ENCODE measurements at places on chromosomes 2 and 18.

DNA sequence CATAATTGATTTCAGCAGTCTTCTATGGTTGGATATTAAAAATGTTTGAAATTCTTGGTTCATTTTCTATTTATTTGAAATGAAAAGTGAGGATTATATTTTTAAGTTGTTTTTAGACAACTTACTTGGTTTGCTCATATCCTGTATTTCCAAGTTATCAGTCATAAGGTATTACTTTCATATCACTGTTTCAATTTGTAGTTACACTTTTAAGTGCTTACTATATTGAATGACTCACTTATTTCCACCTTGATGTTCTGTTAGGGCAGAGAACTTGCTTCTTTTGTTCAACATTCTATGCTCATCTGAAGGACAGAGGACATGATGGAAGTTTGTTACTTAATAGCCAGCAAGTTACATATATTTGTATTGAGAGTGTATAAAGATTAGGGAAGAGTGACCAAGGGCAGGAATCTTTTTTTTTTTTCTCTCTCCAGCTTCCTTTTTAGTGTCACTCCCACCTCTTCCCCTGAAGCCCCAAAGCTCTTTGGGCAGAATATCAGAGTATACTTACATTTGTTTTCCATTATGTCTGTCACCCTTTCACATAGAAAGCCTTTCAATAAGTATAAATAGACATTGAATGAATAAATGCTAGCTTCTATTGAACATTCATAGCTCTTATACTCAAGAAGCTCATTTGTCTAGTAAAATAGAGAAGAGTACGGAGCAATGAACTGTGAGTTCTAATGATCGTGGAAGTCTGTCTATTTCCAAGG lies 28.1 kb downstream of the PIK3C3 start:
- no peak for DNase-seq

DNA sequence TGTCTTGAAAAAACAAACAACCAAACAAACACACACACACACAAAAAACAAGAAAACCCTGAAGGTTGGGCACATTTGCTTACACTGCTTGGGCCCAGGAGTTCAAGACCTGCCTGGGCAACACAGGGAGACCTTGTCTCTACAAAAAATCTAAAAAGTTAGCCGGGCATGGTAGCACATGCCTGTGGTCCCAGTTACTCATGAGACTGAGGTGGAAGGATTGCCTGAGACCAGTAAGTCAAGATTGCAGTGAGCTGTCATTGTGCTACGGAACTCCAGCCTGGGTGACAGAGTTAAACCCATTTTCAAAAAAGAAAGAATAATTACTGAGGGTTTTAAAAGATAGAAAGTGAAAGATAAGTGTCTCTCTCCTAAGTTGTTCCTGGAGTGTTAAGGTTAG lies 103.4 kb downstream of the MBD5 start:
- no peak for DNase-seq

GRCh38 chr2:129857200-129857599 lies 122.3 kb upstream of the RAB6C start:
- no peak for DNase-seq

DNA sequence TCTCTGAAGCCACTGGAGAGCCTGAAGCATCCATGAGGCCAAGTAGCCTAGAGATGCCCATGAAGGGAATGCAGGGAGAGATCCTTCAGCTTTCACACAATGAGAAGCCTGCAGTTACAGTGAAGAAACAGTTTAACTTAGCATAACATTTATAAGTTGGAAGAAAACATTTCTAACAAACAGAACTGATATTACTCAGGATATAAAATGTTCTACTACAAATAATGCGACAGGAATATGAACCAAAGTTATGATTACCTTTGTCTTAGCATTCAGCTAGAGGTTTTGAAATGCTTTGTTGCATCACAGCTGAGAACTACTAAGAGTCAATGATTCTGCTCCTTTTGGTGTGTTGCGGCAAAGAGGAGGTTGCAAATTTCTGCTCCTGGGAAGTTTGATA lies 6.9 kb upstream of the KYNU start:
- DNase-seq = no peak

DNA sequence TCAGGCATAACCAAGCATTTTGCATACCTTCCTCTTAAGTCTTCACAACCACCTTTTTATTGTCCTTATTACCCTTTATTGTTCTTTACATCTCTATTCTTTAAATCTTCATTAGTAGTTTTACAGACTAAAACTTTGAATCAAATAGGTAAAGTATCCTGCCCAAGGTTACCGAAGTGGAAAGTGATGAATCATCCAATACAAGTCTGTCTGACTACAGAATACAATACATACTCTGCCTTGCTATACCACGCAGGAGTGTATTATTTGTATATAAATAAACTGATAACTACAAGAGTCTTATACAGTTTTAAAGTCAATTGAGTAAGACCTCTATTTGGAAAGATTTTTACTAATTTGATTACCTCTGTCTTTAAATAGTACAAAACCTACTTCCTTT lies 196.0 kb downstream of the ZEB2 start:
- no peak for DNase-seq

DNA sequence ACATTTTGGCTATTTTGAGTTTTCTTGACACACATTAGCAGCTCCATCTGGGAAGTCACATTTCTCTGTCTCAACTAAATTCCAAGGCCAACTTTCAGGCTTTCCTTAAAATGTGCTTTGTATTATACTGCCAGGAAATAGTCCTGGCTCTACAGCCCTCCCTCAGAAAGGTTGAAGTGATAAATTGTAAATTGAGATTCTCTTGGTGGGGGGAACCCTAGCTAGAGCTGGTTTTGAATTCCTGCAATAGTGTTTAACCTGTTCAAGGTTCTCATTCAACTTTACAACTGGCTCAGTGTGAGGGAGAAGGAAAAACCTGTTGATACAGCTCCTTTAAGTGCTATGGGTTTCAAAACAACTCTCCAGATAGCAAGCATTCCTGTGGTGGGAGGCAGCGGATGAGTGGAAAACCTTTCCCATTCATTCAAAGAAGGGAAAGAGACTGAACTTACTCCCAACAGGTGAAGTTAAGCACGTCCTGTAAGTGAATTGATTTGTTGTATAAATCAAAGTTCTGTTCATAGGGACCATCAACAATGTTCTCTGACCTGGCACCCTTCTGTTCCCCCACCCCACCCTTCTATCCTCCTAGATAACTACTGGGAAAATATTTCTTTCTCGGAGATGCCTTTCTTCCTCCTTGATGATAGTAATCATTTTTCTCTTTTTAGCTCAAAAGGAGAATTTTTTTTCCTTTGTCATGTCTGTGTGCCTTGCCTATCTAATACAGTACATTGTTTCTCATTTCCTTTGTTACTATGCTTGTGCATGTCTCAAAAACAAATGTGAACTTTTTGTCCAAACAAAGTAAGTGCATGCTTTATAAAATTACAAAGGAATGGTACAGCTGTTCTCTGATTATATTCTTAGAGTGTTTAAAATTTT lies 44.2 kb upstream of the SLC39A10 start:
- DNase-seq = no peak

DNA sequence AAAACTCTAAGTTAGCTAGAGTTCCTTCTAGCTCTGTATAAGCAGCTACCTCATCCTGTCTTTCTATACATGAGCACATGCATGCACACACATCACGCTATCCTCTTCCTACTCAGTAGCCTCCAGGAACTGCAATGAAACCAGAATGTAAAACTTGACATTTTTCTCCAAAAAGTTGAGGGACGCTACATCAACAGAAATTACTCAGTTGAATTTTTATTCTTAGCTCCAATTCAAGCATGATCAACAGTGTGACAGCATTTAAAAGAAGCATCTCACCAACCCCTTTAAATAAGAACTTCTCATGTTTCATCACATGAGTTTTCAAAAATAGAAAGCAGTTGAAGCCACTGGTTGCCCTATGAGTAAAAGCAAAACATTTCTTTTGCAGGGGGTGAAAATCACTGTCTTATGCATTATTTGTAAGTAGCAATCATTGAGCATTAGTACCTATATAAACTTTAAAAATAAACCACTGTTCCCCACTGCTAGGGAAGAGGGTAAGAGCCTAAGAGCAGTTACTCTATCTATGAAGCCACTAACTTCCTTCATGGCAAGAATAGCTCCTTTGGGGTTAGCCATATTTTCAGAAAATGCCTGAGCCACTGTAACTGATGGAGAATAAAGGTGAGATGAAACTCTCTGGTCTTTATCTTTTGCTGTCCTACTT lies 77.9 kb upstream of the ARL5A start:
- DNase-seq = no peak

GRCh38 chr2:123916531-123916930 lies 108.6 kb upstream of the CNTNAP5 start:
- no peak for DNase-seq

DNA sequence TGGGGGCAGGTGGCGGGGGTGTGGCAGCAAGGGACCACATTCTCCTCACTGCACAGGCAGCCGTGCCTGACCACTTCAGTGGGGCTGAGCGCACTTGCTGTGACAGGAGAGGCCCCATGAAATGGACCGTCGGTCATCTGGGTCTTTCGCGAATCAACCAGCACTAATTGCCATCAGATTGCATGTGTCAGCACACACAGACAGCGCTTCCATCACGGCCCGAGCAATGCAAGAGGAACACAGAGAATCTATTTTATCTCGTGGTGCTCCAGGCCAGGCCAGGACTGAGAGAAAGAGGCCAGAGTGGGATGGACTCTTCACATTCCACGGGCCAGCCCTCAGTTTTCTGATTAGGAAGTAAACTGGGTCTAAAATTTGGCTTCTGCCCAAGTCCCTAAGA lies 87.0 kb downstream of the EIPR1 start:
- DNase-seq = no peak

- DNase-seq = no peak
These were observed 228.1 kb upstream of the KCNJ3 start for GRCh38 chr2:154470376-154470775.

- DNase-seq = no peak
These were observed 35.9 kb upstream of the HTR2B start for GRCh38 chr2:231160701-231161100.

Measured in glutamatergic neuron (in vitro differentiated cells).